M059J (cell line): ENCODE measurements at places on chromosomes 7 and 10. TPM values are rescaled to one million over a fixed set of nuclear protein-coding genes. Genes with fewer than 3 reads are reported as not detected.

Gene SEM1
- 120 and 175 TPM in 2 replicates for total RNA-seq

Gene FAM237B
- not detected in 2 replicates for total RNA-seq

Gene CRYGN
- not detected in 2 replicates for total RNA-seq

Gene PTPN20
- total RNA-seq, result not detected in 2 replicates

Gene NODAL
- not detected in 2 replicates for total RNA-seq

Gene PPP1R17
- not detected in 2 replicates for total RNA-seq

Gene SFTPA1
- not detected in 2 replicates for total RNA-seq

Gene CFAP43
- total RNA-seq, result 0.89 and 2.1 TPM in 2 replicates

Gene PRF1
- total RNA-seq, result not detected in 2 replicates

Gene GRM8
- 0.27 TPM in 1 of 2 replicates, not detected in the other for total RNA-seq

Gene PLAC9
- not detected in 2 replicates for total RNA-seq

Gene SRRM3
- total RNA-seq, result 0.27 and 0.39 TPM in 2 replicates

Gene CYP3A4
- total RNA-seq, result 0.05 TPM in 1 of 2 replicates, not detected in the other

Gene ITPRID1
- not detected in 2 replicates for total RNA-seq

Gene CYP3A7
- not detected in 2 replicates for total RNA-seq

Gene HTR5A
- total RNA-seq, result not detected in 2 replicates

Gene RASSF4
- total RNA-seq, result 8.4 and 13.4 TPM in 2 replicates

Gene CLDN3
- total RNA-seq, result not detected in 2 replicates

Gene MYOF
- total RNA-seq, result 80.3 and 128 TPM in 2 replicates

Gene VSTM2A
- total RNA-seq, result not detected in 2 replicates

Gene TLL2
- 0.02 TPM in 1 of 2 replicates, not detected in the other for total RNA-seq

Gene EPO
- total RNA-seq, result not detected in 2 replicates

Gene TCAF2
- 2.3 and 3.9 TPM in 2 replicates for total RNA-seq

Gene OPN1SW
- total RNA-seq, result not detected in 2 replicates

Gene PON3
- total RNA-seq, result 0.49 TPM in 1 of 2 replicates, not detected in the other

Gene RHOBTB1
- total RNA-seq, result 5.5 and 11.0 TPM in 2 replicates

Gene IL6
- total RNA-seq, result 9.4 and 14.2 TPM in 2 replicates

Gene PYROXD2
- 0.54 and 1.0 TPM in 2 replicates for total RNA-seq

Gene NEUROD6
- not detected in 2 replicates for total RNA-seq

Gene TPST1
- total RNA-seq, result 44.2 and 61.0 TPM in 2 replicates

Gene ADAM12
- total RNA-seq, result 43.4 and 76.1 TPM in 2 replicates

Gene NUTM2E
- 0.05 TPM in 1 of 2 replicates, not detected in the other for total RNA-seq
